Stimulated activated effector memory CD8-positive, alpha-beta T cell treated with anti-CD3 and anti-CD28 coated beads, Interleukin-12 subunit alpha, Interleukin-12 subunit beta, amount 100 ng/mL, for 72 hours (primary cell): ENCODE measurements at places on chromosomes 2 and 18.

GRCh38 chr2:240813231-240813921, 6.6 kb downstream of the KIF1A start:
- DNase-seq: no peak

DNA sequence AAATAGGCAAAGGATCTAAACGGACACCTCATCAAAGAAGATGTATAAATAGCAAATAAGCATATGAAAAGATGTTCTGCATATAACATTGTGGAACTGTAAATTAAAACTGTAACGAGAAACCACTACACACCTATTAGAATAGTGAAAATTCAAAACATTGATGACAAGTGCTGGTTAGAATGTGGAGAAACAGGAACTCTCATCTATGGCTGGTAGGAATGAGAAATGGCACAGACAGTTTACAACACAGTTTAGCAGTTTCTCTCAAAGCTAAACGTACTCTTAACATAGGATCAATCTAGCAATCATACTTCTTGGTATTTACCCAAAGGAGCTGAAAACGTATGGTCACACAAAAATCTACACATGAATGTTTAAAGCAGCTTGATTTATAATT, 126.2 kb downstream of the TRIB2 start:
- DNase-seq: no peak

GRCh38 chr2:10439185-10439879, 8.8 kb downstream of the ODC1 start:
- DNase-seq: no peak

GRCh38 chr2:7242189-7242867, 325.1 kb downstream of the RNF144A start:
- no peak for DNase-seq

- no peak for DNase-seq
These were observed 2.6 kb downstream of the MAP2 start for GRCh38 chr2:209426432-209426831.
